Caki2 (cell line): ENCODE measurements at places on chromosomes 12 and 14. TPM values are rescaled to one million over a fixed set of nuclear protein-coding genes. Genes with fewer than 3 reads are reported as not detected.
A peak's percentile ranks its signal among the peaks of the same experiment; 100 is the strongest.

GRCh38 chr12:22250762-22251161 lies 83.7 kb downstream of the ST8SIA1 start:
- no peak for DNase-seq

- DNase-seq: peak; percentile 79
Observed at GRCh38 chr12:76158518-76159321, 74.2 kb upstream of the NAP1L1 start.

DNA sequence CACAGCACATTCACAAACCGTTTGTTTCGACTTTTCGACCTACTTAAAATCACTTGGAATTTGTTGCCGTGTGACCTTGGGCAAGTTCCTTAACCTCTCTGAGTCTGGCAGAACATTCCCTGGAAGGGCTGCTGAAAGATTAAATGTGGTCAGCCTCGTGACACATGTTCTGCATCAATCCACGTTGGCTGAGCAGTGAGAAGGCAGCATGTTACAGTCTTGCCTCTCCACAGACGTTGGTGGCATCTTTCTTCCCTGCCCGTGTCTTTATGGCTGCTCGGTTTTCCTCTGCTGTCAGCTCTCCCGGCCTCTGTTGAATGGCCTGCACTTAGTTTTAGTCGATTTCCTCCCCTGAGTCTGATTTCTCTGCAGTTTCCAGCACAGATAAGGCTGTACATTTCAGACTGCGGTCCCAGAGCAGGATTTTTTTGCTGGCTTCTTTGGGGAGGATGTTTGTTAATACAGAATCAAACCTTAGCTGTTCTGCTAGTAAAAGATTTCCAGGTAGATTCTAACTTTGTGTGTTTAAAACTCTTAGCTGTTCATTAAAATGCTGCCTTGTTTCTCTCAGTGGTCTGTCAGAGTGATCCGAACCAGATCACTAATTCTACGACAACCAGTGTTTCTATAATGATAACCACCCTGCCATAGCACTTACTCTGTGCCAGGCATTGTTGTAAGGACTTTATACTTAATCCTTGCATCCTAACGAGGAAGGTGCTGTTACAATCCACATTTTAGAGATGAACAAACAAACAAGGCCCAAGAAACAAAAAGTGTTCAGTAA lies 217.1 kb downstream of the CHST11 start:
- no peak for DNase-seq

Gene OR6C76
- not detected in 2 replicates for total RNA-seq

Gene KLRC2
- not detected in 2 replicates for total RNA-seq

Gene TMEM132D
- not detected in 2 replicates for total RNA-seq
